Mucosa of gallbladder (tissue), 1 donor: ENCODE measurements at places on chromosomes 5 and 9. TPM values are rescaled to one million over a fixed set of nuclear protein-coding genes. Genes with fewer than 3 reads are reported as not detected.

DNA sequence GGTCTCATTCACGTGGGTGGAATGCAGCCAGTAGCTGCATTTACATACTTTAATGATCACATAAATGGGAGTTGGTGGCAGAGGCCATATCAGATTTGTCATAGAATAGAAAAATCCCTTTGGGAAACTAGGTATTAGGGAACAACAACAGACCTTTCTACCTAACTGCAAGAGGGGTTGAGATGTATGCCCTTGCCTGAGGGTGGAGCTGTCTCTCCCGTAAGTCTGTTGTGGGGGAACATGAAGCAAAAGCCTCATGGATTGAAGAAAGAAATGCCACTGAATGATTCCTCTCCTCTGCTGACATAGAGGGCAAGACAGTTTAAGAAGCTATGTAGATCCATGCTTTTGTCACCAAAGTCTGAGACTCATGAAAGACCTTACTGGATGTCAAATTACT, 461.3 kb downstream of the SPOCK1 start:
- no peak for DNase-seq

- no peak for DNase-seq
Observed at GRCh38 chr9:96089452-96090085, 212.4 kb downstream of the HSD17B3 start.

DNA sequence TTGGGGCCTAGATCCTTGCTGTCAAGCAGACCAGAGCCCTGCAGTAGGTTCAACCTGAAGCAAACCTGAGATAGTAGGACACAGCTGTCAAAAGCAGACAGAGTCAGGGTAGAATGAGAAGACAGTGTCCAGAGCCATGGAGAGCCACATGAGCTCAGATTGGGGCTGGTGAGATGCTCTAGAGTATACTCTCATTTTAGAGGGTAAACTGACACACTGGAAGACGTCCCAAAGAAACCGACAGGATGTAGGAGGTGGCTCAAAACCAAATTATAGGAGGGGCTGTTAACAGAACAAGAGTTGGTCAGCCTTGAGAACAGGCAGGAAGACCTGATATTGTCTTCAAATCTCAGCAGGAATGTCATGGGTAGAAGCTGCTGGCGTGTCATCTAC, 11.5 kb downstream of the CCDC69 start:
- no peak for DNase-seq

GRCh38 chr9:106717686-106718085, 145.3 kb upstream of the ZNF462 start:
- no peak for DNase-seq

DNA sequence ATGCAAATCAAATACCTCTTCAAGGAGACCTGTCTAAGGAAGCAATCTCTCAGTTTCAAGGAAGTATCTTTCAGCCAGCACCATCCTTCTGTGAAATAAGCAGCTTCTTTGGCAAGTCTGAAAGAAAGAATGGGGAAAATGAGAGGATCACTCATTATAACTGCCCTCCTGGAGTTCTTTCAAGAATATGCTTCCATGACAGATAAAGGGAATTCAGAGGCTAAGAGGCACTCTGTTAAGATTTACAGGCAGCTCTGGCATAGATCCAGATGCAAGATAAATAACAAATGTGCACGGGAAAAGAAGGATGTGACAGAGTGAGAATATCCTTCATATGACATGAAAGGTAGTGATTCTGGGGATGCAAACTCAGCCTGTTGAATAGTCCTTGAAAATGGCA, 348.2 kb upstream of the CCNG1 start:
- DNase-seq, result no peak

- no peak for DNase-seq
Observed at GRCh38 chr5:172188893-172189692, 1.1 kb upstream of the STK10 start.

The ECSCR gene
- total RNA-seq, result 9.4 TPM

The TTC23L gene
- 1.6 TPM for total RNA-seq

The SLC6A7 gene
- not detected for total RNA-seq

The PRR7 gene
- 7.8 TPM for total RNA-seq

The LRRC19 gene
- 16.7 TPM for total RNA-seq

The OTP gene
- total RNA-seq, result not detected
